ENCODE measurements at places on chromosomes 3 and 15.

DNA sequence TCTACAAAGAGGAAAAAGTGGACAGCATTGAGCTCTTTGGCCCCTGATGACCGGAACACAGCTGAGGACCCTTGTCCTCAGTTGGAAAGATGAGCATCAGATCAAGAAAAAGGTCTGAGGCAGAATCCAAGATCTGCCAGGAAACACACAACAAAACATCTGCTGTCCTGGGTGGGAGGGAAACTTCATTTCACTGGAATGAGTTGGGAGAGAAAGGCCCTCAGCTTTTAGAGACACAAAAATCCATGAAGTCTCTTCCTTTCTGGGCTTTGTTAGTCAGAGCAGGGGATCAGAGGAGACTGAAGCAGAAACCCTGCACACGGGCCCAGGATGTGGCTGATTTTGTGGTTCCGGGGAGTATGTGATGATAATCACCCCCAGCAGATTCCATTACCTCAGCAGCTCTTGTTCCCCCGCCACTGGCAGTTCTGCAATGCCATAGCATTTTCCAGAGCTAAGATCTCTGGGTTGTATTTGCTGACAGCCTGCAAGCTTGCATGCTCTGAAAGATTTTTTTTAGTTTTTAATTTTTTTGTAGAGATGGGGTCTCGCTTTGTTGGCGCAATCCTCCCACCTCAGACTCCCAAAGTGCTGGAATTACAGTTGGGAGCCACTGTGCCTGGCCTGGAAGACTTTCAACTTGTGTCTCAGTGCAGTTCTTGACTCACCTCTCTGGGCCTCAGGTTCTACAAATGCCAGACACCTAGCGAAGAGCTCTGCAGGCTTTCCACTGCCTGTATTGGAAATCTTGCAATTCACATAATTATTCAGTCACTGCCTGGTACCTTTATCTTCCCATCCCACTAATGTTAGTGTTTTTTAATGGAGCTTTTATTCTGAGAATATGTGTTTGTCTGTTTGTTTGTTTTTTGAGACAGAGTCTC lies 5.8 kb upstream of the TATDN2 start:
- peak; percentile 64 for DNase-seq

DNA sequence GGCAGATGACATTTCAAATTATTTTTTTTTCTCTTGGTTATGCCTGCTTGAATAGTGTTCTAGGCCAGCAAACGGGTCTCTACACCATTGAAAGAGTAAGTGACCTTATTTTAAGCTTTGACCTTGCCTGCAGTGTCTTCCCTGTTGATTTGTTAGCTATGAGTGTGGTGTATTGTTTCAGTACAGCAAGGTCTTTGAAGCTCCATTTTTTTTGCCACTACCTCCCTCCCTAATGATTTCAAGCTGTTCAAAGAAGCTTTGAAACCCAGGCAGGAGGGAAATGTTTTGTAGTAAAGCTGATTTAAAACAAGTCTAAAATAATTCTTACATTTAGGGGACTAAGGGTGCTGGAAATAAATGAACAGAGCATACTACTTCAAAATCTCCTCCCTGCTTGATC lies 1249.8 kb downstream of the ROBO1 start:
- DNase-seq = no peak

- no peak for DNase-seq
Measured at GRCh38 chr3:8651418-8652323, 7.1 kb upstream of the SSUH2 start.

GRCh38 chr3:5009506-5010109 lies 30.4 kb downstream of the BHLHE40 start:
- no peak for DNase-seq

DNA sequence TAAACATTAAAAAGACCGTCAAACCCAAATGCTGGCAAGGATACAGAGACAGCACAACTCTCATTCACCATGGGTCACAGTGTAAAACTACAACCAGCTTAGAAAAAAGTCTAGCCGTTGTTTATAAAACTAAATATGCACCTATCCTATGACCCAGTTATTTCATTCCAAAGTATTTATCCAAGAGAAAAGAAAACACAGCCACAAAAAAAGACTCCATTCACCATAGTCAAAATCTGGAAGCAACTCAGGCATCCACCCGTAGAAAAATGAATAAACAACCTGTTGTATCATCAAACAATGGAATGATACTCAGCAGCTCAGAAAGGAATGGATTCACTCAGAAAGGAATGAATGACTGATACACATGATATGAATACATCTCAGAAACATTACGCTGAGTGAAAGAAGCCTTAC lies 28.6 kb downstream of the PLD1 start:
- no peak for DNase-seq

GRCh38 chr3:183584246-183584913 lies 28.9 kb upstream of the KLHL6 start:
- DNase-seq = no peak

GRCh38 chr3:108722724-108723123 lies 34.5 kb downstream of the RETNLB start:
- no peak for DNase-seq

DNA sequence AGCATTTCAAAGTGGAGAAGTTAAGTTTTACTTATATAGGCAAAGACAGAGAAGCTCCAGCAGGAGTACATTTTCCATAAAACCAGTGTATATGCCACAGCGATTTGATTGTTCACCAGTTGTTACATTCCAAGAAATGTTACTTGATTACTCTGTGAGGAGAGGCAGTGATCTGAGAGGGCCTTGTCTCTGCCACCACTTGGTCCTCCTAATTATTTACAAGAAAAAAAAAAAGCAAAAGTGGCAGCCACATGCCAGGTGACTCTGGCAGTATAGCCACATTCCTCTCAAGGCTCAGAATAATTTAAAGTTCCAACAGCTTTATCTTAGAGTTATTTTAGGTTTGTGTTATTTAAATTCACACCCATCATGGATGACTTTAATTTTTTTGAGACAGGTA lies 1077.8 kb downstream of the ZPLD1 start:
- DNase-seq = no peak

GRCh38 chr3:9399746-9400145 lies 2.3 kb downstream of the SETD5 start:
- DNase-seq = no peak

- DNase-seq = no peak
Measured at GRCh38 chr3:198113206-198114053, 153.4 kb downstream of the LMLN start.

DNA sequence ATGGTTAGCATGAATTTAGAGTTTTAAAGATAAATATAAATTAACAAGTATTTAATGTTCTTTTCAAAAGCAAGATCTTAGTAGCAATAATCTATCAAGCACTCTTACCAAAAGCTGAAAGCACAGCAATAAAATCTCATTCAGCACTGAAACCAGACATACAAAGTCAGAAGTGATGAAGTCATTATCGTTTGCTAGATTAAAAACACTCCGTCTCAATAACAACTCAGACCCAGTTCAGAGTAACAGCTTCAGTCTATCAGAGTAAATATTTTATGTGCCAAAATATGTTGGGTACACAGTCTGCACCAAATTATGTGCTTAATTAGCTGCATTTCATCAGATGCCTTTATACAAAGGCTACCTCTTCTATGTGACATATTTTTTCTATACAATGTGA lies 41.6 kb downstream of the CPA3 start:
- DNase-seq = no peak

DNA sequence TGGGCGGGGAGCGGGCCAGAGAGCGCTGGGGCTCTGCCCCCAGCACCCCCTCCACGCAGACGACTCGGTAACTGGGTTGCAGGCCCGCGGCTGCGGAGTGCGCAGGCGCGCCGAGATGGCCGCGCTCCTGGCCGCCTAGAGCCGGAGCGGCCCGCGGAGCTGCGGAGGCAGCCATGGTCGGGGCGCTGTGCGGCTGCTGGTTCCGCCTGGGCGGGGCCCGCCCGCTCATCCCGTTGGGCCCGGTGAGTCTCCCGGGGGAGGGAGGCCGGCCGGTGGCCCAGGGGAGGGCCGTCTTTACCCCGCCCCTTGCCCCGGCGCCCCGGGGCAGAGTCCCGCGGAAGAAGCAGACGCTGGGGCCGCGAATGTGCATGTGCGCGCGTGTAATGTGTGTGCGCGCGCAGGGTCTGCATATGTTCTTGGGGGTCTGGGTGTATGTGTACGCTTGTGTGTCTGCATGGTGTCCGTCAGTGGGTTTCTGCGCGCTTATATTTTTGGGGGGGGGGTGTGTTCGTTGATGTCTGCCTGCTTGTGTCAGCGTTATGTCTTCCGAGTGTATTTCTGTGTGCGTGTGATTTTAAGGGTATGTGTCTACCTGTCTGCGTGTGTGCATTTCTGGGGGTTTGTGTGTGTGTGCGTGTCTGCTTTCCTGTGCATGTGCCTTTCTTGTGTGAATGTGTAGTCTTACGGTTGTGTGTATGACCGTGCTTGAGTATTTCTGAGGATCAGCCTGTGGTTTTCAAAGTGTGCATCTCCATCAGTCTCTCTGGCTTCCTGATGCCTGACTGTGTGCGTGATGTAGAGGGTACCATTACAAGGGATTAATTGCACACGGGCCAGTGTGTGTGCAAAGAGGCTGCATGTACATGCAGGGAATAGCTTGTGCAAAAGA lies at the start of gene ABHD14A:
Gene ABHD14A, plus strand, starts transcription at position 102 of the 889 bp plus-strand sequence. Its CDS starts 72 bp downstream, at position 174.
- peak; percentile 56 for DNase-seq

GRCh38 chr3:42263354-42264346 lies 2.3 kb downstream of the CCK start:
- no peak for DNase-seq

DNA sequence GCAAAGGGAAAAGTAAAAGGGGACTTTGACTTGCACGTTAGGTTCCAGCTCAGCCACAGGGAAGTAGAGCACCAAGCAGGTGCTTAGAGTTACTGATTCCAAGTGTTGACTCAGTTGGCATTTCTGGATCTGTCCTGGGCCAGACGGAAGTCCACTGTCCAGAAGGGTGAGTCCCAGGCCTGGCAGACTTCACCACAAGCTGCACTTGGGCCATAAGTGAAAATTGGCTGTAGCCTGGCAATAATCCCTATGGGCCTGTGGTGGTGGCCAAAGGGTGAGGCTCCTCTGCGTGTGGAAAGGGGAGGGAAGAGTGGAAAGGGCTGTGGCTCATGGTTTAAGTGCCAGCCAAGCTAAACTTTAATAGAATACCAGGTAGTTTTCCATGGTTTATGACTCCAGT lies 121.5 kb downstream of the DTWD1 start:
- no peak for DNase-seq

GRCh38 chr15:74041777-74042435 lies 40.4 kb downstream of the GOLGA6A start:
- no peak for DNase-seq

DNA sequence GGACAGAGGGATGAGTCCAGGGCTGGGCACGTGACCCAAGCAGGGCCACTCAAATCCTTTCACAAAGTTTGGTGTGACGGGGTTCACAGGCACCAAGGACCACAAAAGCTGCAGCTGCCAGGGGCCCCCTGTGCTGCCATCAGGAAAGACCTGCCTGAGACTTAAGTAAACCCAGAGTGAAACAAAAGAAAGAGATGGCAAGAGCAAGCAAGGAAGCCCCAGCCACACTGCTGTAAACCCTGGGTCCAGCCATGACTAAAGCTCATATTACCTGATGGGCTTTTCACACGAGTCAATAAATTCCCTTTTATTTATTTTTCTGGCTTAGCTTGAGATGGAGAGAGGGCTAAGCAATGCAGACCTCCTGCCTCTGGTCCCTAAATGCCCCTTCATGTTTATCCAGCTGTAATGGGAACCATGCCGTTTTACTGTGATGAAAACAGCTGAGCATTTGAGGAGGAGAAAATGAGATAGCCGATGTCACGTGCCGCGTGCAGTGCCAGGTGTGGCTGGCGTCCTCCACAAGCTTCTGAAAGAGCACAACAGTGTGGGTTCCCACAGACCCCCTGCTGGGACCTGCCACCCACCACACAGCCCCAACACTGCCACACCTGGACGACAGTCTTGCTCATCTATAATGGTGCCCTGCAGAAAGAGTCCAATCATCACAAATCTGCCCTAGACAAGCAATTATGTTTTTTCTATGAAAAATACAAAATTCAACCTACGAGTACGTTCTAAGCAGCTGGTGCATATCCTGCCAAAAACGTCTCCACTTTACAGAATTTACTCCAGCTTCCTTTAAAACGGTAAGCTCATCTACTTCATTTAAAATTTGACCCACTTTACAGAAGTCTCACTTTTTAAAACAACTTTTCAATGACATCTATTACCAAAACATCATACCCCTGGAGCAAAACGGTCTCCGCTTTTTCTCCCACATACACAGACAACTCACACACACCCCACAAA lies 34.2 kb downstream of the ADAMTS17 start:
- DNase-seq = no peak

- no peak for DNase-seq
Measured at GRCh38 chr15:64006642-64007041, 39.6 kb downstream of the DAPK2 start.

GRCh38 chr3:61876797-61877196 lies 315.4 kb downstream of the PTPRG start:
- no peak for DNase-seq

DNA sequence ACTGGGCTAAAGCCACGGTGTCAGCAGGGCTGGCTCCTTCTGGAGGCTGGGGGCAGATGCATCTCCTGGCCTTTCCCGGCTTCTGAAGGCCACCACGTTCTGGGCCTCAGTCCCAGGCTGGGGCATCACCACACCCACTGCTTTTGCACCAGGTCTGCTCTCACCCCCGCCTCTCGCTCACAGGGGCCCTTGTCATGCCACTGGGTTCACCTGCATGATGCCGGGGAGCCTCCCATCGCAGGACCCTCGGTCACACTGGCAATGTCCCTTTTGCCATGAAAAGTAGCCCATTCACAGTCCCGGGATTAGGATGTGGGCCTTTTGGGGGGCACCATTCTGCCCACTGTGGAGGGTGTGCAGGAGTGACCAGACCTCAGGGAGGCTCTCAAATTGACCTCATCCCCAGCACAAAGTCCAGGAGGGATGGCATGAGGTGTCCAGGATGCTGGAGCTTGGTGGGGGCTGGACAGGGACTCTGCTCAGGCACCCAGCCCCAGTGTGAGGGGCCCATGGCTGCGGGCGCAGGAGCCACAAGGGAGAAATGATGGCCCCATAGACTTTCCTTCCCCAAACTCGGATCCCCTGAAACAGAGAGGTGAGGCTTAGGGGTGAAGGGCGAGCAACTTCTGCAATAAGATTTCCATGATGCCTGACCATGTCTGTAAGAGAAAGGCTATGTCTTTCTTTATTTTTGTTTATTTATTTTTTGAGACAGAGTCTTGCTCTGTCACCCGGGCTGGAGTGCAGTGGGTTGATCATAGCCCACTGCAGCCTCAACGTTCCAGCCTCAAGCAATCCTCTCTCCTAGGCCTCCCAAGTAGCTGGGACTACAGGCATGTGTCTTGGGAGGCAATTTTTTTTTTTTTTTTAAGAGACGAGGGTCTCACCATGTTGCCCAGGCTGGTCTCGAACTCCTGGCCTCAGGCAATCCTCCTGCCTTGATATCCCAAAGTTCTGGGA lies 189.1 kb downstream of the GOLGA6L6 start:
- no peak for DNase-seq

- no peak for DNase-seq
Measured at GRCh38 chr3:161265916-161266571, 44.9 kb downstream of the NMD3 start.

GRCh38 chr15:72086920-72087648 lies 30.9 kb downstream of the MYO9A start:
- no peak for DNase-seq

GRCh38 chr3:42846685-42847522 lies 28.8 kb downstream of the CYP8B1 start:
- no peak for DNase-seq

GRCh38 chr3:178603735-178604134 lies 67.5 kb downstream of the KCNMB2 start:
- no peak for DNase-seq

- no peak for DNase-seq
Measured at GRCh38 chr3:79253704-79254103, 514.1 kb downstream of the ROBO1 start.

All from stimulated activated CD4-positive, alpha-beta T cell treated with anti-CD3 and anti-CD28 coated beads, TNF-alpha, amount 100 ng/mL, for 1 hour (primary cell).